ENCODE measurements at places on chromosomes 3 and 15.

GRCh38 chr15:58240191-58240932 lies 102.2 kb downstream of the AQP9 start:
- DNase-seq = no peak

GRCh38 chr15:60793656-60794055 lies 314.7 kb upstream of the ICE2 start:
- peak; percentile 42 for DNase-seq

GRCh38 chr3:180401226-180401625 lies 200.7 kb upstream of the TTC14 start:
- DNase-seq = peak; percentile 31

DNA sequence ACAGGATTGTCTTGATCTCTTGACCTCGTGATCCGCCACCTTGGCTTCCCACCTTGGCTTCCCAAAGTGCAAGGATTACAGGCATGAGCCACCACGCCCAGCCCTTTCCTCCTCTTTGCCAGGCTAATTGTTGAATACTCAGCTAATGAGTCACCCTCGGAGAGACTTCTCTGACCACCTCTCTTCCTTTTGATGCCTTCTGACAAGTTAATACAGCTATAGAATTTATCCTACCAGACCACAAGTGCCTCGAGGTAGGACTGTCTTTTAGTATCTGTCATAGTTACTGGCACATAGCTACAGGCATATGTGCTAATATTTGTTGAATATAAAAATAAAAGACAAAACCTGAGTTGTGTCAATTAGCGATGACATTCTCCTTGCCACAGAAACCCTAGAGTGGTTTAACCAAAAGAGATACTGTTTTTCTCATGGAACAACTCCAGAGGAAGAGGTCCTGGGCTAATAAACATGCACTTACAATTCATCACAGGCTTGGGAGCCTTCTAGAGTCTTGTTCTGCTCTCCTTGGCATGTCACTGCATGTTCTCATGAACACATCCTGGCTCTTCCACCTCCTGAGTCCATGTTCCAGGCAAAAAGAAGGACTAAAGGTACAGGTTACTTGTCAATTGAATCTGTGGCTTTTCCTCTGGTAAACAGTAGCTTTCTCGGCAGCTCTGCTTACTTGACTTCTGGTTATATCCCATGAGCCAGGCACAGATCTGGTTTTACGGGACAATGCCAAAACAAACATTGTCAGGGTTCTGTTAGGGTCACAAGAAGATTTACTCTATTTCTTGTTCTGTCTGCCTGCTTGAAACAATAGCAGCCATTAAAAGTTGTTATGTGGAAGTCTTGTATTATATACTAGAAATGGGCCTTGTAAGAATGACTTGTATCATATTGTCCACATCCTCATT lies 332.3 kb downstream of the THSD4 start:
- peak; percentile 74 for DNase-seq

DNA sequence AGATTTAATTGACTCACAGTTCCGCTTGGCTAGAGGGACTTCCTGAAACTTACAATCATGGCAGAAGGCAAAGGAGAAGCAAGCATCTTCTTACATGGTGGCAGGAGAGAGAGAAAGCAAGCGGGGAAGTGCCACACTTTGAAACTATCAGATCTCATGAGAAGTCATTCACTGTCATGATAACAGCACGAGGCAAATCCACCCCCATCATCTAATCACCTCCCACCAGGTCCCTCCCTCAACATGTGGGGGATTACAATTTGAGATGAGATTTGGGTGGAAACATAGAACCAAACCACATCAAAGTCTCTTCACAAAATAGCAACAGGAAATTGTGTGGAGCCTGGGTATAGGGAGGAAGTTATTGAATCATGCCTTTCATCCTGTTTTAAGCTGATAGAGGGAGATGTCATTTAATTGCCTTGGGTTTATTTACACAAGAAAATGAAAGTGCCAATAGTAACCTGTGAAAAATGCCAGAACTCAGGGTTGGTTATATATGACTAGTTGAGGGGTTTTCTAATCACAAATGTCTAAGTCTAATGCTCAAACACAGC lies 624.8 kb upstream of the LMCD1 start:
- DNase-seq = no peak
